ENCODE measurements at places on chromosomes 1 and 21.

DNA sequence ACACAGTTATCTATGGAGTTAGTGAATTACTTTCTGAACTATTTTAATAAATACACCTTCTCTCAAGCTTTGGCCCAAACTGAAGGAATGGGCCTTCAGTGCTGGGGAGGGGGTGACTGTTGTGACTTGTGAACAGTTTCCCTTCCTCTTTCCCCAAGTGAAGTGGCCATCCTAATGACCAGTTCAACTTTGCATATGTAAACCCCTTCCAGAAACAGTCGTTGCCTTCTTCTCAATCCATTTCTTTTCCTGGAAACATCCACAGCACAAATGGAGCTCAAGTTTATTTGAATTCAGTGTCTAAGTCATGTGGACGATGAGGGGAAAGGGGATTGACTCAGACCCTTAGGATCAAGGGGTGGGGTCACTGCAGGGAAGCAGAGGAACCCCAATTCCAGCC, 1.3 kb upstream of the INPP5B start:
- DNase-seq: no peak

- no peak for DNase-seq
These were observed 36.8 kb downstream of the MAP10 start for GRCh38 chr1:232841823-232842565.

- no peak for DNase-seq
These were observed 1583.3 kb downstream of the MRPL39 start for GRCh38 chr21:24023936-24024335.

DNA sequence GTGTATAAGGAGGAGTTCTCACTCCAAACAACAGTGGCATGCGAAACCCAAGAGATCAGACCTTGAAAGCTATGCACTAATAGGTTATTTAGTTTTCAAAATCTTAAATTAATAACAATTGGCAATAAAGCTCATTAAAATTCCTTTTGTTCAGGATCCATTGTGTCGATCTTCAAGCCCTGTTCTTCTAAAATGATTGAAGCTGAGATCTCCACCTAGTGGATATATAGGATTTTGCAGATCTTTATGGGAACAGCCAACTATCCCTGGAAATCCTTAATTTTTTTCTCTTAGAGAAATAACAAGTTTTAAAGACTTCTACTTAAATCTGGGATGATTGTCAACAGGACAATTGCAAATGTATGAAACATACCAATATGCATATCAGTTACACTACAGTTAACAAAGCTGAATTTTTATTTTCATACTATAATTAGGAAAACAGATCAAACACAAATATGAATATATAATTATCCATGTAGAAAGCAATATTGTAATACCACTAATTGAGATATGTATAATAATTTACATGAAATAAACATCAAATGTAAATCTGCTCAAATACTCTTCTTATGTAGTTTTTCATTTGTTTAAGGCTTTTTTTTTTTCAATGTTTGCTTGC, 43.3 kb downstream of the LRRC53 start:
- no peak for DNase-seq

- no peak for DNase-seq
These were observed 6.3 kb upstream of the LYST start for GRCh38 chr1:235873045-235873444.

- DNase-seq: no peak
These were observed 65.3 kb upstream of the MAN1A2 start for GRCh38 chr1:117301901-117302300.

All from amygdala (tissue), 56 donors.